Testis (tissue), 5 donors: ENCODE measurements at places on chromosomes 4 and X.
A peak's percentile ranks its signal among the peaks of the same experiment; 100 is the strongest.

- DNase-seq, result peak; percentile 28
These were observed 1.3 kb upstream of the TIGD2 start for GRCh38 chr4:89109841-89110540.

DNA sequence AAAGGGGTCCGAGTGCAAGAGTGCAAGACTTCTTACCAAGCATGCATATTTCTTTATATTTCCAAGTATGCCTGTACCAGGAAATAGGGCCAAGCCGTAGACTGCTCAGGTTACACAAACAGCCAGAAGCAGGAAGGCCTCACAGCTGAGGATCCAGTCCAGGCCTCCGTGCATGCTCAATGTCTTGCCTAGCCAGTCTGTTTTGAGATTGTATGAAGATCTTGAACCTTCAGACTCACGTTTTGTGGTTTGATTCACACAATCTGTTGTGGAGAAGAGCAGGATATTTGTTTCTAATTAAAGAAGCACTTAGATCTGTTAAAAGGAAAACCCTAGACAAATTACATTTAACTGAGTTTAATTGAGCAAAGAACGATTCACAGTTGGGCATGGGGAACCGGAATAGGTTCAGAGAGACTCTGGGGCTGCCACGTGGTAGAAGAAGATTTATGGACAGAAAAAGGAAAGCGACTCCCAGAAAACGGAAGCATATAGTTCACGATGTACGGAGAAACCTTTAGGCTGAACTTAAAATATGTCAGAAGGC lies 1.2 kb downstream of the MGST2 start:
- peak; percentile 61 for DNase-seq

DNA sequence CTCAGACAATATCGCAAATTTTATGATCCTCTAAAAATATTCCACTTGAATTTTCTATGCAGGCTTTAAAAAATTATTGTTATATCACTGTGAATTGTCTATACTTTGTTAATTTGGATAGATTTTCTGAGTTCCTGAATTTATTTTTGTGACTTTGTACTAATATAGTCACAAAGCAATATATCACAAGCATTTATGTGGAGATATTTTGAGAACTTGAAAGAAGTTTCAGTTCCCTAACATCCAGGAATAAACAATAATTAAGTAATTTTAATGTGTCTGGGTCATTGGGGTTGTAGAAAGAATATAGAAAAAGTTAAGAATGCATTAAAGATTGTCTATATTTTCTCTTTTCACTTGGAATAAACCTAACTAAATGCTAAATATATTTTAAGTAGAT lies 32.0 kb downstream of the CXCL8 start:
- no peak for DNase-seq

DNA sequence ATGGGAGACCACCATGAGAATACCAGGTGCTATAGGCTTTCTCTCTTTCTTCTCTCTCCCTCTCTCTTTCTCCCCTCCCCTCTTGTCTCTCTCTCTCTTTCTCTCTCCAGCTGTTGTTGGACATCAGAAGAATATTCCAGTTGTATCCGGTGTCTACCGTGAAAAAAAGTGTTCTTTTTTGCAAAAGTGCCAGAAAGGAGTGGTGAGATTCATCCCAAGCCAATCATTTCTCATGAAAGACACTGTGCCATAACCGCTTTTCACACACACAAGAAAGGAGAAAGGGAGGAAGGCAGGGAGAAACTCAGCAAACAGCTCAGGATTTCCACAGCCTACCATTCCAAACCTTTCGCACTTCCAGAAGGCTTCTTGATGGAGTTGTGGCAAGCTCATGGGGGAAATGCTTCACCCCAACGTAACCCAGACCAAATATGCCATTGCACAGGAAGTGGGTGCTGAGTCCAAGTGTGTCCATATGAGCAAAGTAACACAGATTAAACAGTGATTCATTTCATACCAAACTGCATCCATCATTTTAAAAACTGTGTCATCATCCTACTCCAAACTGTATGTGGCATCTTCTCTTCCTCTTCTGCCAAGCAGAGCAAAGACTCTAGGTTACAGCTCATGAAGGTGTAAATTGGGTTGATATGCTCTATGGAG lies 224.0 kb downstream of the APBB2 start:
- no peak for DNase-seq

DNA sequence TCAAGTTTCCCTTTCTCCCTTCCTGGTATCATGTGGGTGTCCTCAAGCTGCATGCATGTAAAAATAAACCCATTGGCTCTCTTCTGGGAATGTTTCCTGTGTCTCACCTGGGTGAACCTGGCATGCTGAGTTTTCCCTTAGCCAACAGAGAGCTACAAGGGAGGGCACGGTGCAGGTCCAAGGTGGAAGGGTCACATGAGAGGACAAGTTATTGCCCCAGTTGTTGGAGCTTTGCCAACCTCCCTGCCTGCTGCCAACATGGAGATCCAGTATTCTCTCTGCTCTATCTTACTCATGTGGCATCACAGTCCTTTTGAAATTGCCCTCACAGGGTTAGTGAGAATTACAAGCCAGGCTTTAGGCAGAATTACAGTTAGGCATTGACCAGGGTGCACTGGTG lies 196.1 kb upstream of the GYPA start:
- DNase-seq, result no peak
